ENCODE measurements at places on chromosomes 5 and 9.
A peak's percentile ranks its signal among the peaks of the same experiment; 100 is the strongest.

- no peak for DNase-seq
These were observed 13.4 kb upstream of the CPLX2 start for GRCh38 chr5:175857986-175858385.

DNA sequence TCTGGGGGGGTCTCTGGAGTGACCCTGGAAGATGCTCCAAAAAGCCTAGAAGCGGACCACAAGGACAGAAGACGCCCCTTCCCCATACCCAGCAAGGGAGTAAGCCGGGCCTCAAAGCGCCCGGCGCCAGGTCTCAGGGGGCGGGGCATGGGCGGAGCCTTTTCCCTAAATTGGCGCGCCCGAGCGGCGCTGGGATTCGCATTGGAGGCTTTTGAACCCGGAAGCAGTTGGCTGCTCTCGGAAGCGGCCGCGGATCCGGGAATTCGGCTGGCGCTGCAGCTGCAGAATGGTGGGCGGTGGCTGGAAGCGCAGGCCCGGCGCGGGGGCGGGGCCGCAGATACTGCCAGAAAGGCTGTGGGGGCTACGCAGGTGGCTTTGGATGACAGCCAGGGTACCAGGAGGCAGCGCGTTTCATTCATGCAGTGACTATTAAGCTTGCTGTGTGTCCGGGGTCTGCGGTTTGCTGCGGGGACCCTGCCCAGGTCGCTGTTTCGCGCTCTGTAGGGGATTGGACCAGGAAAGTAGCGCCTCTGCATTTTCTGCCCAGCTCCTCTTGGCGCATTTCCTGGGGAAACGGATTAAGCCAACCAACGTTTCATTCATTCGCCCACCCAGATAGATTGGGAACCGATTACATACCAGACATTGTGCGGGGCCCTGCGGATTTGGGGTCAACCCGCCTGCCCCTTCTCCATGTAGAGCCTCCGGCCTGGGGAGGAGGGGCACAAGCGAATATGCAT, 83.0 kb upstream of the FREM1 start:
- DNase-seq = peak; percentile 36

- DNase-seq = no peak
These were observed 45.5 kb upstream of the IFNE start for GRCh38 chr9:21527579-21527978.

DNA sequence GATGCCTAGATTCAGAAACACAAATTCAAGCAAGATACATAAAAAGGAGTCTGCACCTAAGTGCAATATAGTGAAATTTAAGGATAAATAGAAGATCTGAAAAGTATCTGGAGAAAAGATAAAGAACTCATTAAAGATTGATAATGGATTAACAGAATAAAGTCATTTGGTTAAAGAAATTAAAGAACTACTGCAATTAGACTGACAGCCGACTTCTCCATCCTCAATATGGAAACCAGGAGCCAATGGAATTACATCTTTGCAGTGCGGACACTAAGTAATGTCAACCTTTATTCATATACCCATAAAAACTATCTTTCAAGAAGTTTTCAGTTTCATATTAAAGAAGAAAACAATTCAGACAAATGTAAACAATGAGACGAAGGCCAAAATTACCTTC, 81.0 kb downstream of the MRPL36 start:
- DNase-seq = no peak

GRCh38 chr9:99824378-99825171, 2.9 kb downstream of the NR4A3 start:
- peak; percentile 45 for DNase-seq

- DNase-seq = no peak
These were observed 201.5 kb upstream of the MVB12B start for GRCh38 chr9:126125177-126125576.

GRCh38 chr5:7500256-7500655, 104.3 kb downstream of the ADCY2 start:
- DNase-seq = no peak

DNA sequence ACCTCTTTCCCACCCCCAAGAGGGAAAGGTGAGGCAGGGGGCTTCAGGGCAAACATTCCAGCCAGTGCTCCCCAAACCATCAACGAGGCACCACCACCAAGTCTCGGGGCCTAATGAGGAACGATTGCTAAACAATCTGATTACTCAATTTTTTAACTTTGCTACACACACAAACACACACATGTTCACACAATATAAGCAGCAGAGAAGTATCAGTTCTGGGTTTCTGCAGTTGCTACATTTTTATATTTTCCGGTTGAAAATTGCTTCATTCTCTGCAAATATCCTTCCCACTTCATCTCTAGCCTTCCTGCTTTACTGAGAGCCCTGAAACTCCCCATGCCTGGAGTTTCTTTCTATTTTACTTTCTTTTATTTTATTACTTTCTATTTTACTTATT, 60.2 kb downstream of the FEM1C start:
- DNase-seq = no peak

- DNase-seq = no peak
These were observed at the start of gene DMRTA1 for GRCh38 chr9:22446589-22446949. Gene DMRTA1 (plus strand): TSS chr9:22446824. CDS start chr9:22447066, 242 bp downstream.

Measured in T-helper 1 cell (primary cell).